HS-27A (cell line): ENCODE measurements at places on chromosomes 2 and 18.

DNA sequence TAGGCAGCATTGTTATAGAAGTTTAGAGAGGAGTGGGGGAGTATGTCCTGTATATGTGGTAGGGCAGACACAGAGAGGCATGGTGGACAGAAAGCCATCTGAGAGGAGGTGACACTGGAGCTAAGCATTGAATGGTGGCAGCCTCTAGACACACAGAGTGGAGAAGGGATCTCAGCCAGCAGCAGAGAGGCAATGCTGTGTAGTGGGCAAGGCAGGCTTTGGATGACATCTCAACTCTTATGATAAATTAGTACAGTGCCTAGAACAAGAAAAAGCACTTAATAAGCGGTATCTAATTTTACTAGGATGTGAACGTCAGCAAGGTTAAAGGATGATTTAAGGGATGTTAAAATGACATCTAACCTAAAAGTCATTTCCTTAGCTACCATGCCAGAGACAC, 22.5 kb upstream of the CERS6 start:
- DNase-seq: no peak

DNA sequence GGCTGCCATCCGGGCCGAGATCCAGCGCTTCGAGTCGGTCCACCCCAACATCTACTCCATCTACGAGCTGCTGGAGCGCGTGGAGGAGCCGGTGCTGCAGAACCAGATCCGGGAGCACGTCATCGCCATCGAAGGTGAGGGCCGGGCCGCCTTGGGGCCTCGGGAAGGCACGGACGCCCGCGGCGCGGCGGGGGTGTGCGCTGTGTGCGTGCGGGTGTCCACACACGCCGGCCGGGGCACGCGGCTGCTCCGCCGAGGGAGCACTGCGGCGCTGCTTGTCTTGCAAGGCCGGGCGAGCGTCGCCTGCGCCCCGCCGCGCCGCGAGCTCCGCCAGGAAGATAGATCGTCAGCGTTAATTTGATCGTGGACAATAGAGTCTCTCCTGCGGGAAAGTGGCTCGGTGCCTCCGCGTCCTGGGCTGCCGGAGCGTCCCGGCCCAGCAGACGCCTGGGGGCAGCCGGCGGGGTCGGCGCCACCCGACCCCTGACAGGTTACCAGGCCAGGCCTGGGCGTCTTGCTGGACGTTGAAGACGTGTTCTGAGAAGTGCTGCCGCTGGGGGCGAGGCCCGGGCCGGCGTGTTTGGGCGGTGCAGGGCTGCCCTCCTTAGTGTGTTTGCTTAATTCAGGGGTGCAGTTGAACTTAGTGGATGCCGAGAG, 1.0 kb downstream of the AGAP1 start:
- DNase-seq: no peak

DNA sequence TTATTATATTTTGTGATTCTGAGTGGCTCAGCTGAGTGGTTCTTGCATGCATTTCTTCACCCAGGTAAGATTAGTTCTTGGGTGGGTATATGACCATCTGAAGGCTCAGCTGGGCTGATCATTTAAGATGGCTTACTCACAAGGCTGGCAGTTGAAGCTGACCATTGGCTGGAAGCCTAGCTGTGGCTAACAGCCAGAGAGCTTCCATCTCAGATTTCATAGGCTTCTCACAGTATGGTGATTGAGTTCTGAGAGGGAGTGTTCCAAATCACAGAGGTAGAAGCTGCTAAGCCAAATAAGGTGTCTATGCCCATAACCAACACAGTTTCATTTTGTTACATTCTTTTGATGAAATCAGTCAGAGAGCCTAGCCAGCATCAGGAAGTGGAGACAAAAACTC, 117.4 kb upstream of the RPRM start:
- DNase-seq: no peak

GRCh38 chr2:49335546-49335945, 181.2 kb upstream of the FSHR start:
- DNase-seq: no peak

DNA sequence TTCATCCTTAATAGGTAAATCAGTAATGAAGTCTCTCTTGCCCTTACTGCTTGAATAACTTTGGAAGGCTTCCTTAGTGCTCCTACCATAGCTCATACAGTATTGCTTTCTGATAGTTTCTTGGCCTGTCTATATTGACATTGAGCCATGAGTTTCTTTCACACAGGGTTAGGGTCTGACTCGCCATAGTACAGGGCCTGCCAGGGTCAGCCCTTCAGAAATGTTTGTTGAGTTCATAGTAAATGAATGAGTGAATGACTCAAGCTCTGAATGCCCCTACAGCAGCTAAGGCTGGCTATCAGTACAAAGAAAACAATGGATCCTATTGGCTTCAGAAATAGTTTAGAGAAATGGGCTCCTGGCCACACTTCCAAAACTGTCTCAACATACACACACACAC, 65.0 kb upstream of the LRATD1 start:
- no peak for DNase-seq

DNA sequence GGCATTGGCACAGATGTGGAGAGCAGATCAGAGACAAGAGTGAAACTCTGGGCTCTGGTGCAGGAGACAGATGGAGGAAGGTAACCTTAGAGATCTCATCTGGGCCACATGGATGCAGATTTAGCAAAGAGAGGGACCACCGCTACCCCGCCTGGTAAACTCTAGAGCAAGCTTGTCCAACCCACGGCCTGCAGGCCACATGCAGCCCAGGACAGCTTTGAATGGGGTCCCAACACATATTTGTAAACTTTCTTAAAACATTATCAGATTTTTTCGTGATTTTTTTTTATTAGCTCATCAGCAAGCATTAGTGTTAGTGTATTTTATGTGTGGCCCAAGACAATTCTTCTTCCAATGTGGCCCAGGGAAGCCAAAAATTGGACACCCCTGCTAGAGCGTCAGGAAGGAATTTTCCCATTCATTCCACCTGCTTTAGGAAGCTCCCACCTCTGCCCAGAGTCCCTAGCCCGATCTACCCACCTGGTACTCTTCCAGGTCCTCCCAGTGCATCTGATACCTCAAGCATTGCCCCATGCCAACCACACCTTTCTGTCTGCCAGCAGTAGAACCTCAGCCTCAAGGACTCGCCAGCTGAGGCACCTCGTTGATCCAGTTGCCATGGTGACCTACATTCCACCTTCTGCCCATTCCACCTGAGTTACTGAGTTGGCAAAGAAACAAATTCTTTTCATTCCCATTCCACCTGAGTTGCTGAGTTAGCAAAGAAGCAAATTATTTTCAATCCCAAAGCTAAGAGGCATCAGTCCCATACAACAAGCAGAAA, at the start of gene CIB4:
Gene CIB4 (minus strand): TSS at position 586 of the 784 bp plus-strand sequence. CDS start 52 bp downstream, at position 534.
- no peak for DNase-seq

DNA sequence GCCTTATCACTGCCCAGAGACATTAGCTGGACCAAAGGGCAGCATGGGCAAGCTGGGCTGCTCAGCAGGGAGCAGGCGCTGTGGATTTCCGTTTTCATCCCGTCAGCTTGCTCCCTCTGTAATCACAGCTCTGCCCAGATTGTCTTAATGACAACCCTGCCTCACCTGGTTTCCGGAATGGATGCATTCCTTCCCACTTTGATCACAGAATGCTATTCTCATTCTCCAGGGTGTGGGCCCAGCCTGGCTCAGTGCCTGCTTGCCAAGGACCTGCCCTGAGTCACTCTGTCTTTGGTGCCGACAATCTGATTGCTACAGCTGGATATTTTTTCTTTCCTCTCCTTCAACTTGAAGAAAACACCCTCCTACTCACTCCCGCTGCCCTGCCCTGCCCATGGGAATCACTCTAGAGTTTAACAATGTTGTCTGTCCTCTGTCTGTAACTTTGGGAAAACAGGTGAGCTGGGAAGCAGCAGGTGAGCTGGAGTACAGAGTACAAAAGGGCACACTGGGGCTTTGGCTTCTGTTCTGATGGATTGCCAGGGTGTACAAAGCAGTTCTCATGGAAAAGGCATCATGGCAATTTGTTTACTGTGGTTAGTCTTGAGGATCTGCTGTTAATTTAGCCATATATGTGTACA, 27.2 kb upstream of the FAM136A start:
- DNase-seq: no peak

DNA sequence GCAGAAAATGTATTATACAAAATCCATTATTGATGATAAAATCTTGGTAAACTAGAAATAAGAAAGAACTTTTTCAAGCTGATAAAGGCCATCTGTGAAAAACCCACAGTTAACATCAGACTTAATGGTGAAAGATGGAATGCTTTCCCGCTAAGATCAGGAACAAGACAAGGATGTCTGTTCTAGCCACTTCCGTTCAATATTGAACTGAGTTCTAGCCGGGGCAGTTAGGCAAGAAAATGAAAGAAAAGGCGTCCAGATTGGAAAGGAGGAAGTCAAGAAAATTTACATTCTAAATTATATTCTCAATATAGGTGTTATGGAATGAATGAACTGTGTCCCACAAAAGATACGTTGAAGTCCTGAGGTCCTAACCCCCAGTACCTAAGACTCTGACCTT, 39.1 kb upstream of the DTNB start:
- no peak for DNase-seq

DNA sequence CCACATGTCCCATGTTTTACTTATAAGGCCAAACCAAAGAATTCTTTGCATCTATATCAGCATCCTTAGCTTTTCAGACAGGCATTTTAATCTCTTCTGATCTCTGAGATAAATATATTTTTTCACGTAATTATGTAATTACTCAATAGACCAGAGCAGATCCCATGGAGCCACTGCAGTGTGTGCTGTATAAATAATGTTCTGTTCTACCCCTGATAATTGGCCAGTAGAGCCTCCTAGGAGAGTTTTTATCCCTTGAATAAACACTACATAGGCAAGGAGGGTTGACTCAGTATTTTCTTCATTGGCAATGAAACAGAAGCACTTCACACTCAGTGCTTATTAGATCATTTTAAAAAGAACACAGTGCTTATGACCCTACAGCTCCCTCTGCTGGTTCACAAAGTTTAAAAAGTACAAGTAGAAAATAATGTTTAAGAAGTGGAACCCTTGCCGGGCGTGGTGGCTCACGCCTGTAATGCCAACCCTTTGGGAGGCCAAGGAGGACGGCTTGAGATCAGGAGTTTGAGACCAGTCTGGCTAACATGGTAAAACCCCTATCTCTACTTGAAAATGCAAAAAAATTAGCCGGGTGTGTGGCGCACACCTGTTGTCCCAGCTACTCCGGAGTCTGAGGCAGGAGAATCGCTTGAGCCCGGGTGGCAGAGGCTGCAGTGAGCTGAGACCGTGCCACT, 91.9 kb downstream of the PPP1R1C start:
- peak; percentile 73 for DNase-seq

GRCh38 chr2:38590053-38590452, 12.7 kb downstream of the HNRNPLL start:
- no peak for DNase-seq

DNA sequence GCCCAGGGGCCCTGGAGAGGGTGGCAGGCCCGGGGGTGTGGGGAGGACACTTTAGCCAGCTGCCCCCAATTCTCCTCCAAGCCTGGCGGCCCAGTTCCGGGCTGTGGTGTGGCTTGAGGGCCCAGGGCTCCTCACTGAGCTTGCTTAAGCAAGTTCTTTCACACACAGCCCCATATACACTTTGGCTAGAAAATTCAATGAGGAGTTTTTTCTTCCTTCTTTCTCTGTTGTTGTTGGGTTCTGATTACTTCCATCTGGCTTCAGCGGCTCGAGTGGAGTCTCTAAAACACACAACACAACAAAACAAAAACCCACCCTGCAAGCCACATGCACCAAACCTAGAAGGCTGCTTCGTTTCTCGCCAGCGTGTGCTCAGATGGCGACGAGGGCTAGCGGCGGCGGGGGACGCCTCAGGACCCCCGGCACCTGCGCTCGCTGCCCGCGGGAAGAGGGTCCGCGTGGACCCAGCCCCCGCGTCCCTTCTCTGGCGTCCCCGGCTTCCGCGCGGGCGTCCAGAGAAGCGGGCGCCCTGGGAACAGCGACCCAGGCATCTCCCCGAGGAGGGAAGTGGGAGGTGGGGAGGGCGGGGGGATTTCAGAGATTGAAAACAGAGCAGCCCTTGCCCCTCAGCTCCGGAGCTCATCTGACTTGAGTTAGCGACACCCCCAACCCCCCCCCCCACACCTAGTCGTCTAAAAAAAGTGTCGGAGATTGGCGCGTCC, 577 bp upstream of the GLI2 start:
- DNase-seq: no peak

DNA sequence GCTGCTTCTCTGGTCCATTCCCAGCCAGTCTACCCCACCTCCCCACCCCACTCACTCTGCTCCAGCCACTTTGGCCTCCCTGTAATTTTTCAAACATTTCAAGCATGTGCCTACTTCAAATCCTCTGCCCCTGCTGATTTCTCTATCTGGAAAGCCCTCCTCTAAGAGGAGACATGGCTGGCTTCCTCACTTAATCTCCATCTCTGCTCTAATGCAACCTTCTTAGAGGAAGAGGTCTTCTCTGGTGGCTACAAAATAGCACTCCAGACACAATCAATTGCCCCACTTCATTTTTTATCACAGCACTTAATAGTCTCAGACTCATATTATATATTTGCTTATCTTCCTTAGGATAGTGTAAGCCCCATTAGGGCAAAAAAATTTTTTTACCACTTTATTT, 161.1 kb upstream of the SLC39A10 start:
- no peak for DNase-seq

DNA sequence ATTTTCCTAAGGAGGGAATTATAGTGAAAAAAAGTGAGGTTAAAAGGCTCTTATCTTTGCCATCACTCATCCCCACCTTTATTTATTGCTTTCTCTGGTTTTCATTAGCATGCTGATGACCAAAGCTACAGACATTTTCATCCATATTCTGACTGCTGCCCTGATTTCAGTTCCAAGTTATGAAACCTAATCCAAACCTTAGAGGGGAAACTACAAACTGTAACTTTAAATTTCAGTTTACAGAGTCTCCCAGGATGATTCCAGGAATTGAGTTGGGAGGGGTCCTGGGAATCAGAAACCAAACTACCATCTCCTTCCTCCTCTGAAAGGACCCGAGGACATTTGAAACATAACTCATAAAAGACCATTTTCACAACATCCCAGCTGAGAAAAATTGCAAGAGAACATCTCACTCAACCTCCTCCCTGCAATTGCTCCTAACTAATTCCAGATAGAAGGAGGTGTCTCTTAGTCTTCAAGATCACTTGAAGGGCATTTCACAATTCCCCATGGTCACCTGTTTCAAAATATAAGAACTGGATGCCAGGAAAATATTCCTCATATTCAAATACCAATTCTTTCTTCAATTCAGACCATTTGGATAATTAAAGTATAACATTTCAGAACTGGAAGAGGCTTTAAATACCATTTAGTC, 520.6 kb downstream of the TNS1 start:
- no peak for DNase-seq
